Left colon (tissue), 2 donors: ENCODE measurements at places on chromosomes 12 and 14.
A peak's percentile ranks its signal among the peaks of the same experiment; 100 is the strongest.

- DNase-seq, result no peak
Observed at GRCh38 chr12:113221997-113222729, 899 bp downstream of the TPCN1 start.

GRCh38 chr14:88166616-88167015, 156.5 kb downstream of the KCNK10 start:
- DNase-seq, result no peak

GRCh38 chr12:63792338-63792737, 12.6 kb downstream of the RXYLT1 start:
- DNase-seq, result no peak

- DNase-seq, result no peak
Observed at GRCh38 chr14:30108975-30109700, 181.5 kb upstream of the PRKD1 start.

- peak; percentile 73 for DNase-seq
Observed at GRCh38 chr14:94113490-94113889, 3.0 kb downstream of the IFI27 start.

DNA sequence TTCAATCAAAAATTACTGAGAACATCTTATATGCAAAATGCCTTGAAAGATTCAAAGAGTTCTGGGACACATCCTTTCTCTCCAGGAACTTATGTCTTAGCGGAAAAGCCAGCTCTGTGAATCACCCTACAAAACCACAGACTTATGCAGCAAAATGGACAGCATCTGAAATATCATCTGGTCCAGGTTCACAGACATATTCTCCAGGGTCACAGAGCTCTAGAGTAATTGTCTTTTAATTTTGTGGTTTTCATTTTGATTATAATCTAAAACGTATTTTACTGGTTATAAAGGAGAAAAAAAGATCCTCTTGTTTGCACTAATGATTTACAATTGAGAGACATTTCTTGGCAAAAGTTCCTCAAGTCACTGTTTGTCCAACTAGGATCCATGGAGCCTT, 246.2 kb downstream of the MSRB3 start:
- DNase-seq, result no peak

DNA sequence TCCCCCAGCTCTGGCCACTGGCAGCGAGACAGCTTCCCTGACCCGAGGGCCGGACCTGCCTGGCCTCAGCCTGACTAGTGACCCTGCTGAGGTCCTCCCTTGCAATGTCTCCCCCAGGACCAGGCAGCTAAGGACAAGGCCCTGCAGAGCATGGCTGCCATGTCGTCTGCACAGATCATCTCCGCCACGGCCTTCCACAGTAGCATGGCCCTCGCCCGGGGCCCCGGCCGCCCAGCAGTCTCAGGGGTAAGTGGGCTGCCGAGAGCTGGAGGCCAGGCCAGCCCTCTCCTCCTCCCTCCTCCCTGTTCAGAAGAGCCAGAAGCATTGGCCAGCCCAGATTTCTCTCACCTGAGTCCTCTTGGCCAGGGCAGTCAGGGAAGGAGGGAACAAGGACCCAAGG, 58.1 kb downstream of the TEAD4 start:
- no peak for DNase-seq

DNA sequence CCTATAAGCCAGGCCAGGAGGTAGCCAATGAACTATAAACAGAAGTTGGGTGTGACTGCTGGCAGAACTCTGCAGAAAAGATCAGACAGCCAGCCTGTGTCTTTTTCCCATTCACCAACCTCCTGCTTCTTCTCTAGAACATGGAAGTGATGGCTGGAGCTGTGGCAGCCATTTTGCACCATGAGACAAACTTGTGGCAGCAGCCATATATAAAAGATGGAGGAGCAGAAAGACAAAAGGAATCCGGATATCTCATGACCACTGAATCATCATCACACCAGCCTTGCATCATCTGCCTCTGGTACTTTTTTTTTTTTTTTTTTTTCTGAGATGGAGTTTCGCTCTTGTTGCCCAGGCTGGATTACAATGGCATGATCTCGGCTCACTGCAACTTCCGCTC, 8.7 kb downstream of the BEGAIN start:
- no peak for DNase-seq

DNA sequence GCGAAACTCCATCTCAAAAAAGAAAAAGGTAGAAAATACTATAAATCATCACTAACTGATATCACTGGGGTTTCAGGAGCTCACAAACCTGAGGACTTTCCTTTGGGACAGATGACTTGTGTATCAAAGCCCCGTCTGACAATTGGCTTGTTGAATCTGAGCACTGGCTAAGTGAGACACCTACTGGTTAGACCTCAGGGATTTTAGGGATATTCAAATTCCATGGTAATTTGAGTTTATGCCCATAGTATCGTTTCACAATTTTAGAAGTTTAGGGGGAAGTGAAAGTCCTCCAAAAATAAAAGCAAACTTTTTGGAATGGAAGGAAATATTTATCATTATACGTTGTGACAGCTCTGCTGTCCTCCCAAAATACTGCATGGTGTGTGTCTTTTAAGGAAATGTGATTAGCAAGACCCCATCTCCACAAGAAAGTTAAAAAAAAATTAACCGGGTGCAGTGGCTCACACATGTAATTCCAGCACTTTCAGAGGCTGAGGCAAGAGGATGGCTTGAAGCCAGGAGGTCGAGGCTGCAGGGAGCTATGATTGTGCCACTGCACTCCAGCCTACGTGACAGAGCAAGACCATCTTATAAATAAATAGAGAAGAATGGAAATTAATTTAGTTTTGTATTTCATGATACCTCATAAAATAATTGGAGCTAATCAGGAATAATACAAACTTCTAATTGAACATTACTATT, 49.2 kb downstream of the FBXL14 start:
- DNase-seq, result no peak

DNA sequence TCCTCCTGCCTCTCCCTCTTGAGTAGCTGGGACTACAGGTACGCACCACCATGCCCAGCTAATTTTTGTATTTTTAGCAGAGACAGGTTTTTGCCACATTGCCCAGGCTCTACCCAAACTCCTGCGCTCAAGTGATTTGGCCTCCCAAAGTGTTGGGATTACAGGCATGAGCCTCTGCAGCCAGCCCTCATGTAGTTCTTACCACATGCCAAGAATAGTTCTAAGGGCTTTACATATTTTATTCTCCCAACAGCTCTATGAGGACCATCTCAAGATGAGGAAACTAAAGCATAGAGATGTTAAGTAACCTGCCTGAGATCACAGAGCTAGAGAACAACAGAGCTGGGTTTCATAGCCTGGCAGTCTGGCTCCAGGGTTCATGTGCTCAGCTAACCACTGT, 37.9 kb upstream of the ALDH2 start:
- DNase-seq, result no peak

DNA sequence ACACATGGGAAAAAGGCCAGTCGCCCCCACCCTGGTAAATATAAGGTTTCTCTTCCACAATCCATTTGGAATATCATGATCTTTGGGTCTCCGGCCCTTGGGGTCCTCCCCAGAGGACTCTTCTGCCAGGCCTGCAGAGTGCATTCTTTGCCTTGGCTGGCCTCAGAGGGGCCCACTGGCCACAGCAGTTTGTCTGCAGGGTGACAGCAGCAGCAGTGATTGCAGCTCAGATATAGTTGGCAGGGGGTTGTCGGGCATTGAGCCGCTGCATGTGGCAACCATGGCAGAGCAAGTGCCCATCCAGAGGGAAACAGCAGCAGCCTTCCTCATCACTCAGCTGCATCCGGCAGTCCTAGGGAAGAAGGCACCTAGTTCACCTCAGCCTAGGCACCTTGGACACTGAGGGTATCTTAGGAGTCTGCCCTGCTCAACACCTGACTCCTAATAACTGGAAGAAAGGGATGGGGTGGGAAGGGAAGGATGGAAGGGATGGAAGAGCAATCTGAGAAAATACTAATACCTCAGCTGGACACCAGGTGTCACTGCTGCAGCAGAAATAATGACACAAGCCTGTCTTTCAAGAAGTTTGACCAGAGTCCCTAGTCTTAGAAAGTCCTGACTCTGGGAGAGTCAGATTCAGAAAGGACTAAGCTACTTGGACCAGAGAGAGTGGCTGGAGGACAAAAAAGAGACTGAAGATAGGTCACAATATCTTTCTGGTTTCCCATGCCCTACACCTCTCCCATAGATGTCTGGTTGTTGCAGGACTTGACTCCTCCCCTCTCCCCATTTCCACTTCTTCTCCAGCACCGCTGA, 8.9 kb downstream of the AJUBA start:
- no peak for DNase-seq

- no peak for DNase-seq
Observed at GRCh38 chr14:42884100-42884499, 1277.4 kb downstream of the LRFN5 start.

DNA sequence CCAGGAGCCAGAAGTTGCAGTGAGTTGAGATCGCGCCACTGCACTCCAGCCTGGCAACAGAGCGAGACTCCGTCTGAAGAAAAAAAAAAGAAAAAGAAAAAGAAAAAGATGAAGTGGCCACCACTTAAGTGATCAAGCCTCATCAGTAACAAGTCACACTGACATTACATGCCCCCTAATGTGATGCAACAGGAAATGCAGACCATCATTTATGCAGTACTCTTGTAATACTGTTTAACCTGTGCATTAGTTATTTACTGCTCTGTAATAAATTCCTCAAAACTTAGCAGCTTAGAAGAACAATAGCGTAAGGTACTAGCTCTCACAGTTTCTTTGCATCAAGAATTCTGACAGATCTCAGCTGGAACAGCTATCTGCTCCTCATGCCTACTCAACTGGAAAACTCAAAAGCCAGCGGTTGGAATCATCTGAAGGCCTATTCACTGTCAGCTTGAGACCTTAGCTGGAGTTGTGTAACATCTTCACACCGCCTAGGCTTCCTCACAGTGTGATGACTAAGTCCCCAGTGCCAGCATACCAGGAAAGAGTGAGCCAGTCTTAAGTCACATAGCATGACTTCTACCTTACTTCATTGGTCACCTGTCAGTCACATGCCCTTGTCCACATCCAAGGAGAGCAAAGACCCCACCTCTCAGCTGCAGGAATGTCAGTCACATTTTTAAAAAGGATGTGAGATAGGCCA, 31.5 kb downstream of the EPS8 start:
- DNase-seq, result no peak

DNA sequence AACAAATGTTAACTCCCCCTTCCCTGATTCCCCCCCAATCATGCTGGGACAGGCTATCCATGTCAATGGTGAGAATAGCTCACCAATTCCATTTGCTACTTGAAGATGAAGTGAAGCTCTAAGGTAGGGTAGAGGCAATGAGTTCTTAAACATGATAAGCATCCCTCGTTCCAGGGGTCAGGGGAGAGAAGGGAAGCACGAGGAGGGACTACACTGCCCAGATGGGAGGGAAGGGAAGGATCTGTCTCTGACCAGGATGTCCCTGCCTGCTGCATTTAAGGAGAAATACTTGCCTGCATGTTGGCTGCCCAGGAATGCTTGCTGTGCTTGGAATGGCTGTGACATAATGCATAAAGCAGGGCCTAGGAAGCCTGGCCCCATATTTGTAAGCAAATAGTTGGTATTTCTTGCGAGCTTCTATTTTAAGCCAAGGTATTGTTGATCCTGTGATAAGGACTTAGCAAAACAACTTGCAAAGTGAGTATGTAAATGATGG, 155.1 kb downstream of the CEP83 start:
- DNase-seq, result no peak

DNA sequence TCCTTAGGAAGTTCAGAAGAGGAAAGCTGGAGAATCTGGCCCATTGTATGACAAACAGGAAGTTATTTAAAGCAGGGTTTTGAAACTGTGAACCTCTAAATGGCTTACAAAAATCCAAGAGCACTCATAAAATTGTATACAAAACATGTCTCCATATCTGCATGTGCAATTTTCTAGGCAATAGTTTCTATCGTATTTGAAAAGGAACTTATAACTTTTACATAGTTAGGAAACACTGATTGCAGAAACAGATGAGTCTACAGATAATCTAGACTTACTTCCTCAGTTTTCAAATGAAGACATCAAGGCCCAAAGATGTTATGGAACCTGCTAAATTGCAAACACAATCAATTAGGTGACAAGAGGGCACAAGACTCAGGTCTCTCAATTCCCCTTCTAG, 53.3 kb upstream of the ETV6 start:
- DNase-seq, result no peak

DNA sequence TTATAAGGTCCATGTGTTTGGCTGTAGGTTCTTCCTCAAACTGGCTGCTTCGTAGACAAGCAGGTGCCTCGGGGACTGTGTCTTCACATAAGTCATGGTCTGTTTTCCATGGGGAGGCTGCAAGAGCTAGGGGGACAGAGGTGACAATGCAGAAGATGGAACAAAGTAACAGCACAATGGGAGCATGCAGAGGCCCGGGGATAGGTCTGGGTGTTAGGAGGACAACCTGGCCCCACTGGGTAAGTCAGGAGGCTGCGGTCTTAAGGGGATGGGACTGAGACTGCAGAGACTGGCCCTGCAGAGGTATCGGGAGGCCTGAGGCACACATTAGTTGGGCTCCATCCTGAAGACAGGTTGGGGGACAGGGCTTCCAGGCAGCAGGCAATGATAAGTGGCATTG, 88.9 kb downstream of the NTF3 start:
- no peak for DNase-seq

GRCh38 chr12:82383930-82384552, 25.7 kb downstream of the METTL25 start:
- DNase-seq, result no peak

- DNase-seq, result peak; percentile 71
Observed at GRCh38 chr12:2179953-2180736, 127.4 kb downstream of the CACNA1C start.

- DNase-seq, result no peak
Observed at GRCh38 chr12:71021491-71021890, 101.0 kb upstream of the PTPRR start.

GRCh38 chr12:25997201-25997963, 38.9 kb downstream of the RASSF8 start:
- no peak for DNase-seq

DNA sequence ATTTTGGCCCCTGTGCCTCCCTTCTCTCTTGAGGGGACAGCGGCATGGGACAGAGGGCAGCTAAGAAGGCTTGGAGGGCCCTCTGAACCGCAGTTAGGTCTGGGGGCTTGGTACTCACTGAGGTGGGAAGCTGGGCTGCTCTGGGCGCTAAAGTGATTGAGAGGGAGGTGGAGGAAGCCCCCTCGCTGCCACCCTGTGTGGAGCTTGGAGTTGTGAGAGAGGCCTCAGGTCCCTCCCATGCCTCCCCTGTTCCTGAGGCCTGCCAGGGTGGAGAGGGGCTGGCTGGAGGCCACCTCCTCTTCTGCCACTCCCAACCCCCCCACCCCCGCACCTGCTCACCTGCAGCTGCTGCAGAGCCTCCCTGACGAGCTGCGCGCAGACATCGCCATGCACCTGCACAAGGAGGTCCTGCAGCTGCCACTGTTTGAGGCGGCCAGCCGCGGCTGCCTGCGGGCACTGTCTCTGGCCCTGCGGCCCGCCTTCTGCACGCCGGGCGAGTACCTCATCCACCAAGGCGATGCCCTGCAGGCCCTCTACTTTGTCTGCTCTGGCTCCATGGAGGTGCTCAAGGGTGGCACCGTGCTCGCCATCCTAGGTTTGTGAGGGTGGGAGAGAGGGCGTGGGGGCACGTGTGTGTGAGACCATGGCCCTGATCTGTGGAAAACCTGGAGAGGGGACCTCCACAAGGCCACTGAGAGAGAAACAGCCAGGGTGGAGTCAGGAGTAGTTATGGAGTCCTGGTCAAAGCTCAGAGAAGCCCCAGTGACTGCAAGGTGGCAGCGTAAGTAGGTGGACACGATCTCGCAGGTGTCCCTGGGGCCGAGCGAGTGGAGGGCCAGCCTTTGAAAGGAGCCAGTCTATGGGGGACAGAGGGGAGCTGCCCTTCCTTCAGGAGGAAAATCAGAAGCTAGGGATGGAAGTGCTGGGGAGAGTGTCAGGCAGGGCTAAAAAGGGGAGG, 11.2 kb downstream of the KCNH3 start:
- DNase-seq, result no peak

- no peak for DNase-seq
Observed at GRCh38 chr14:77338302-77338701, 17.5 kb downstream of the GSTZ1 start.
